Stimulated activated CD8-positive, alpha-beta memory T cell treated with anti-CD3 and anti-CD28 coated beads, Interleukin-7, amount 100 ng/mL, for 24 hours (primary cell): ENCODE measurements at places on chromosomes 5 and 9.

DNA sequence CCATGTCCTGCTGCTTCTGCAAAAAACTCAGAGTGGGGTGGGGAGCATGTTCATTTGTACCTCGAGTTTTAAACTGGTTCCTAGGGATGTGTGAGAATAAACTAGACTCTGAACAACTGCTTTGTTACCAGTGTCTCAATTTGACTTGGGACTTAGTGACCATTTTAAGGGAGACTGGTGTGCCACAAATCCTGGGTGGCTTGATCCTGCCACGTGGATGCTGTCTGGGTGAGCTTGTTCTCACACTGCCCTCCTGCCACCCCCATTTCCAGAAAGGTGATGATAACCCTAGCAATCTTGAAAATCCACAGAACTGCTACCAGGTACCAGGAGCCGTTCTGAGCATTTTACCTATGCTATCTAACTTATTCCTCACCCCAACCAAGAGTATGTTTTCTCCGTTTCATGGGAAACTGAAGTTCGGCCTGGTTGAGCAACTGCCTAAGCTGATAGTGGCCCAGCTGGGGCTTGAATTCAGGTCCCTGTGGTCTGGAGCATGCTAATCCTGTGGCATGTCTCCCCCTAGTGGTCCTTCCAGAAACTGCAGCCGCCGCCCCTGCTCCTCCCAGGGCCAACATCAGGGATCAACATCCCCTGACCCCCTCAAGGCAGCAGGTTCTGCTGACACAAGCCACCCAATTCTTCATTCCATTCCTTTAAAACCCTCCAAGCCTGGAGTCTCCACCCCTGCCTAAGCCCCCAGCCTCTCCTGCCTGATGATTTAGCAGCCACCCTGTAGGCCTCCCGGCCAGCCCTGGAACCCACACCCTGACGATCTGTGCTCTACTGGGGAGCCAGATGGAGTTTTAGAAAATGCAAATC is 2.8 kb downstream of the IL3 start:
- peak; percentile 82 for DNase-seq

DNA sequence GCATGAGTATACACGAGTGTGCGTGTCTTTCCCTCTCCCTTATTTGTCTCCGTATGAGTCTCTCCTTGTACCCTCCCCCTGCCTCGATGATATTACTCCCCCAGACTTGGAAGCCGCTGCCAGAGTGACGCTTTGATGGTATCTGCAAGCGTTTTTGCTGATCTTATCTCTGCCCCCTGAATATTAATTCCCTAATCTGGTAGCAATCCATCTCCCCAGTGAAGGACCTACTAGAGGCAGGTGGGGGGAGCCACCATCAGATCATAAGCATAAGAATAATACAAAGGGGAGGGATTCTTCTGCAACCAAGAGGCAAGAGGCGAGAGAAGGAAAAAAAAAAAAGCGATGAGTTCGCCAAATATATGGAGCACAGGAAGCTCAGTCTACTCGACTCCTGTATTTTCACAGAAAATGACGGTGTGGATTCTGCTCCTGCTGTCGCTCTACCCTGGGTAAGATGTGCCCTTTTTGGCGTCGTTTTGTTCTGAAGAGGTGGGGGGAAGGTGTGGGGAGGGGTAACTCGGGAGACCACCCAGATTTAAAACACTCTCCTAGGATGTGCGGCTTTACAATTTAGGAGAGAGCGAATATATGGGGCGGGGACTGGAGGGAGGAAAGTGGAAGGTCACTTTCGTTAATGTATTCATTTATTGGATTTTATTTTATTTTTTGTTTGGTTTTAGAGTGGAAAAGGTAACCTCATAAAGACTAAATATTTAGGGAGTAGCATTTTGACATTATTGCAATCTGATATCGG is at the start of gene GABRG2:
Gene GABRG2, plus strand, starts transcription at position 119 of the 757 bp plus-strand sequence. Its CDS starts 227 bp downstream, at position 346.
- DNase-seq = no peak

DNA sequence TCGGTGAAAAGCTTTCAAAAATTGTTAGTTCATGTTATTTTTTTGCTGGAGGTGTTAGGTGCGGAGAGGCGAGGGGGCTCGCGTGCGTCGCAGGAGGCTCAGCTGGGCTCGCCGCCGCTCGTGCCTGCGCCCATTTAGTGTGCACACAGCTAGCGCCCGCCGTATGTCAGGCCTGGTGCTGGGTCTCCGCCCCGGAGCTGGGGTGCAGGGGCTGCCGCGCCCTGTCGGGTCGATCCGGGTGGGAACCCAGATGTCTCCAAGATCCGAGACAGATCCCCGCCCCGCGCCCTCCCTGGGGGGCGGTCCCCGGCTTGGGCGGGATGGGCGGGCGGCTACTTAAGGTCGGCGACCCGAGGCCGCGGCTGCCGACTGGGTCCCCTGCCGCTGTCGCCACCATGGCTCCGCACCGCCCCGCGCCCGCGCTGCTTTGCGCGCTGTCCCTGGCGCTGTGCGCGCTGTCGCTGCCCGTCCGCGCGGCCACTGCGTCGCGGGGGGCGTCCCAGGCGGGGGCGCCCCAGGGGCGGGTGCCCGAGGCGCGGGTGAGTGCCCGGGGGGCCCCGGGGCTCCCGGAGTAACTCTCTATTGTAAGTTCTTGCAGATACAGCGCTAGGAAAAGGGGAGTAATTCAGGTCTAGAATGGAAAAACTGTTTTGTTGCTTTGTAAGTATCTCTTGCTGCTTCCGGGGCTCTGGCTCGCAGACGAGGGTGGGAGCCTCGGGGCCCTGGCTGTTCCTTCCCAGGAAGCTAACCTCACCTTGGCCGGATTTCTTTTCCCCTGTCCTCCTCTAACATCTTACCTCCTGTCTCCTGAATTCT is 31.7 kb downstream of the GSN start:
- no peak for DNase-seq

- no peak for DNase-seq
Measured at GRCh38 chr9:98172604-98173003, 19.8 kb downstream of the CORO2A start.

DNA sequence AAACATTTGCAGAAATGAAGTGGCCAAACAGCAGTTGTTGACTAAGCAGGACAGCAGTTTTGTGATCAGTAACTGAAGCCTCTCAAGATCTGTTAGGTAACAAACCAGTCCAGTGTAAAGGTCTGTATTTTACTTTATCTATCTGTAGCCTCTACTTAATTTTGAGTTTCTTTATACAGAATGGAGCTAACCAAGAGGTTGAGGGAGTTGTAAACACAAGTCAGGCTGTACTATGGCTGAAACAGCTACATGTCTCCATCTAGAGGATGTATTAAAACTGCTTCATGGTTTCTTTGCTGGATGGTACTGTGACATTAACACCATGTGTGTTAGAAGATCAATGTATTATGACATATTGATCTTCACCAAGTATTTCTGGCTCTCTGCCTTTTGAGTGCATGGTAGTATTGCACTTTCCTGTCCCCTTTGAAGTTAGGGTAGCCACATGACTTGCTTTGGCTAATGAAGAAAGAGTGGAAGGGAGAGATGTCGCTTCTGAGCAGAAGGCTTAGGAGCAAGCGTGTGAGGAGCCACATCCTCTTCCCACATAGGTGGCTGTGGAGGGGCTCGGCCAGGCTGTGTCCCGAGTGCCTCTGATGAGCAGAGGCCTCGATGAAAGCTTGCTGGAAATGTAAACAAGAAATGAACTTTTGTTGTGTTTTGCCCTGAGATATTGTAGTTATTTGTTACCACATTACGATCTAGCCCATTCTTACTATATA is 105.6 kb upstream of the PCA3 start:
- no peak for DNase-seq

DNA sequence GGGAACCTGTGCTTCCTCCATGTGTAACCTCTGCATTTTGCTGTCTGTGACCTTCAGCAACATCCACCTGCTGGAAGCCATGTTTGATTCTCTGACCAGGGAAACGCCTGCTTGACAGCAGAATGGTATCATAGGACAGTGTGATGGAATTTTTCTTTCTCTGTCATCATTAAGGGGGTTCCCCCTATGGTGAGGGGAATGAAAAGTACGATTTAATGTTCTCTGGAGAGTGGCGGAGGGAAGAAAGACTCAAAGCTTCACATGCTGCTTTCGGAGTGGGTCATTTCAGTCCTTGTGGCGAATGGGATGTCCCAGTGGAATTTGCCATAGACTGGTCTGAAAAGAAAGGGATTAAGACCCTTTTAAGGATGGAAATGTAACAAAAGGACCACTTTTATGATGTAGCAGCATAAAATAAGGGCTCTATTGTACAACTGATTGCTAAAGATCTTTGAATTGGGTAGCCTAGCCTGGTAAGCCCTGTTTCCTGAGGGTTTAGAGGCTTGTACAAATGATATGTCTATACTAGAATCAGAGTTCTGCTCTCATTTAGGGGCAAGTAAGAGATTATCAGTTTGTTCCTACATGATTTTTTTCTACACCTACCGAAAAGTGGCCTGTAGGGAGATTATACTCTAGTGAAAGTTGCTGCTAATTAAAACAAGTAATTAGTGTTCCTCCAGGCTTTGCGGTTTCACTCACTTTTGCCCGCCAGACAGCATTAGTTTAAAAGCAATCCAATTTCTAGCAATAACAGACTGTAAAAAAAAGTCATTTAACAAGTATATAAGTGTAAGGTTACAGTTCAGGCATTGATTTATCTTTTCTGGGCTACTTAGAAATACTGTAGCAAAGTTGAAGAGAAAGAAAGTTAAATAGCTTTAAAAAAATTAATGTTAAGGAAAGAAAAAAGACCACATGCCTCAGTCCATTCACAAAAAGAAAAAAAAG is 904.5 kb downstream of the NR2F1-AS1 start:
- DNase-seq = no peak

DNA sequence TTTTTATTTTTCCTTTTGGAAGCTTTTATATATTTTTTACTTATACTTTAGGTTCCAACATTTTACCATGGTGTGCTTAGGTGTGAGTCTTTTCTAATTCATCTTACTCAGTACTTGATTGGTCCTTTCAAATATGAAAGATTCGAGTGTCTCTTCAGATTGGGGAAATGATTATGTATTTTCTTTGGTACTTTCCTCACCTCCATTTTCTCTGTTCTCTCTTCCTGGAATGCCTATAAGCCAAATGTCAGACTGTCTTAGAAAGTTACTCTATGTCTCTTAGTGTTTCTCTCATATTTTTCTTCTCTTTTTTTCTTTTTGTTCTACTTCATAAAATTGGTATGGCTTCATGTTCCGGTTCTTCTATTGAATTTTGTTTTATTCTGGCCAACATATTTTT is 119.6 kb upstream of the SV2C start:
- DNase-seq = no peak

DNA sequence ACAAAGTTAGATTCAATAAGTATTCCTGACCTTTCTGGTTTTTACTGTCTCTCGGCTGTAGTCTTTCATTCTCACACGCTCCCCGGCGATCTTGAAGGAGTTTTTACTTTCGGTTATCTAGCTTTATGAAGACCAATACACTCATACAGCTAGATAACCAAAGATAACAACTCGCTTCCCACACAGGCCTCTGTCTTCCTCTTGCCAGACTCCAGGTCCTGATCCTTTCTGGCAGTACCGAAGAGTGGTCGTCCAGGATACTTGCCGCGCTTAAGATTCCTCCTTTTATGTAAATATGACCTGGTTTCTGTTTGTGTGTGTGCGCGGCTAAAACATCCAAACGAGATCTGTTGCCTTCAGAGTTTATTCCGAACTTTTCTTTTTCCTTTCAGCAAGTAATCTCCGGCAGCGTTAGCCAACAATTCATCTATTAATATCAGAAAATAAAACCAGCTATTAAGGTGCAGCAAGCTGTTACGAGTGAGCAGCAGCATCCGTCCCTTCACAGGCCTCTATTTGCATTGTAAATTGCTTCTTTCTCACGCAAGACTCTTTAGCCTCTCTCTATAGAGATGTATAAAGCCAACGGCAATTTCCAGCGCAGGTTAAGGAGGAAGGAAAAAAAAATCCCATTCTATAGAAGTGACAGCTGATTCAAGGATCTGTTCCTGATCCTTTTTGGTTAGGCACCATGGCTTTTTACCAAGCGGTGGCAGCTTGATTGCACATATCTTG is 216.1 kb downstream of the MEF2C start:
- no peak for DNase-seq

DNA sequence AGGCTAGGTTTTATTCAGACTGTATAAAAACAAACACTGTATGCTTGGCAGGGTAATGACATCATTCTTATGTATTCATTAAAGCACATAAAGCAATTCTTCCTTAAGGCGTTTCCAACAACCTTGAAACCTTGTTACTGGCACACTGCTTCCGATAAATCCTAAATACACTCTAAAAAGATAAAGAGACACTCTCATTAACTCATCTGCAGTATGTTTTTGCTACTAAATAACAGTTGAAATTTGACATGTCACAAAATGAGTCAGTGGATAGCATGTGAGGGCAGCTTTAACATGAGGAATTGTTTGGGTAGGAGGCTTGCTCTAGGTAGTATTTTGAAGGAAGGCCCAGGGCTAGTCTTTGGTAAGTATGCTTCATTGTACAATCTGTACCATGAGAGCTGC is 13.7 kb downstream of the YIPF5 start:
- no peak for DNase-seq

GRCh38 chr5:126108470-126108869 is 314.7 kb upstream of the GRAMD2B start:
- no peak for DNase-seq

DNA sequence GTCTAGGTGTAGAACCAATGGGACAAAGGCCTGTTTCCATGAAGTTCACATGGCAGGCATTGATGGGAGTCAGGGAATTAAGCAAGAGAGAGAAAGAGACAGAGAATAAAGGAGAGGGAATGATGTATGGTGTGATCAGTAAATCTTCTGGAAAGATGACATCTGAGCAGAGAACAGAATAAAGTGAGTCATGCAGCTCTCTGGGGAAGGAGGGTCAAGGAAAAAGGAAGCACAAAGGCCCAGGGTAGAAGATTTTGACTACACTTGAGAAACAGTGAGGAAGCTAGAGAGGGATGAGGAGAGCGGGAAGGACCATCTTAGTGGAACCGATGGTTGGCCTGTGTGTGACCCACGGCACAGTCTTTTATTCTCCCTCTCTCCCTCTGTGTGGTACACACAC is 425.9 kb downstream of the SPOCK1 start:
- no peak for DNase-seq

DNA sequence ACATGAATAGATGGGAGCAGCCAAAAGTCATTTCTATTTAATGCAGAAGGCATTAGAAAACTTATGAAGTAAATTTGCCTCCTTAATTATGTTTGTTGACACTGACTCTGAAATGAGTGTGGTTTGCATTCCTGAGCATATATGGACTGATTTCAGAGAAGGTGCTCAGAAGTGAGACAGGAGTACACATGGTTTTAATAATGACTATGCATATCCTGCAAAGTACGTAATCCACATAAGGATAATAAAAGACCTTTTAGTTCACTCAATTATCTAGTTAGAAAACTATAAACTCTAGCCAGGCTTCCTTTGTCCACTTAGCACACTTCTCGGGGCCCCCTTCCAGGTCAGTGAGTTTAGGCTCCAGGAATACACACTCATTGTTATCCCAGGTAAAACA is 75.7 kb upstream of the SNX2 start:
- DNase-seq = no peak

- DNase-seq = no peak
Measured at GRCh38 chr5:71586052-71586940, 844 bp upstream of the MCCC2 start.
